ENCODE measurements at places on chromosomes 2 and 18. TPM values are rescaled to one million over a fixed set of nuclear protein-coding genes. Genes with fewer than 3 reads are reported as not detected.

- DNase-seq: no peak
Observed at GRCh38 chr18:45621061-45621511, 5.8 kb downstream of the SLC14A2 start.

FOXI3 gene
- 0.60 TPM for total RNA-seq

DNA sequence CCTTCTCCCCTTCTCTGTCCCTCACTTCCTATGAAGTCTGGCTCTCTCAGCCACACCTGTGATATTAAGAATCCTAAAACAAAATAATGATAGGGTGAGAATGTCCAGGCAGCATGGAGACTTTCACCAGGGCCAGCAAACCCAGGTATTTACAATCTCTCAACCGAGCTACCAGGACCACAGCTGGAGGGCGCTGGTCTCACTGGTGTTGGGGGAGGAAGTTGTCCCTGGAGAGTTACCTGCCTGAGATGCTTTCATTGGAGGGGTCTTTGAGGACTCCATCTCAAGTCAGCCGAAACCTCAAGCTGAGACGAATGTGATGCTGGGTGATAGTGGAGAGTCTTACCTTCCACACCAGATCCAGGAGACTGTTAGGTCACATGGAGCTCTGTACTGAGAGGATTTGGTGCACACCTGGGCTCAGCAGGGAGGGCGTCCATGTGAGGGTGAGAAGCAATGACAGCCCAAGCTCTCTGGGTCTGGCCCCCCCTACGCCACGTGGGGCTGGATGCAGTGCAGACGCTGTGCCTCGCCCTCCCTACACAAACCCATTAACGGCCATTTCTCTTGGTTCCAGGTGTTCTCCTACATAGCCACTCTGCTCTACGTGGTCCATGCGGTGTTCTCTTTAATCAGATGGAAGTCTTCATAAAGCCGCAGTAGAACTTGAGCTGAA, 27.4 kb downstream of the MAL start:
- no peak for DNase-seq

GRCh38 chr2:181520253-181520652, 63.1 kb downstream of the ITGA4 start:
- no peak for DNase-seq

KLHL41 gene
- total RNA-seq: not detected

DNA sequence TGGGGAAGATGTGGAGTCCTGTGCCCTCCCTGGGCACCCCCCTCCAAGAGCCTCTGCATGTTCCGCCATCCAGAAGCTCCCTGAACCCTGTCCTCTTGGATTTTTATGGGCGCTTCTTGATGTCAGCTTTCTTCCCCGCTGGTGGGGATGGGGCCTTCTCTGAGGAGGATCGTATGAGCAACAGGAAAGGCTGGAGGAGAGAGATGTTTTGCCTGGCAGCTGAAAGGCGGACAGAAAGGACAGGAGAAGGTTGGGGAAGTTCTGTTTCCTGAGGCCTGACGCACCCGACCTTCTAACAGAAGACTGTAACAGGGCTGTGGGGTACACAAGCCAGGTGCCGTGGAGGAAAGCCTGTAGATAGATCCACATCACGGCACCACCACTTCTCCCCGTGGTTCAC, 238.8 kb downstream of the LDLRAD4 start:
- DNase-seq: no peak

DUSP19 gene
- total RNA-seq: 3.1 TPM

GRCh38 chr2:81087646-81088045, 783.1 kb upstream of the LRRTM1 start:
- no peak for DNase-seq

SULT1C4 gene
- total RNA-seq: 1.8 TPM

- no peak for DNase-seq
Observed at GRCh38 chr2:31578316-31578715, 2.4 kb downstream of the SRD5A2 start.

DNA sequence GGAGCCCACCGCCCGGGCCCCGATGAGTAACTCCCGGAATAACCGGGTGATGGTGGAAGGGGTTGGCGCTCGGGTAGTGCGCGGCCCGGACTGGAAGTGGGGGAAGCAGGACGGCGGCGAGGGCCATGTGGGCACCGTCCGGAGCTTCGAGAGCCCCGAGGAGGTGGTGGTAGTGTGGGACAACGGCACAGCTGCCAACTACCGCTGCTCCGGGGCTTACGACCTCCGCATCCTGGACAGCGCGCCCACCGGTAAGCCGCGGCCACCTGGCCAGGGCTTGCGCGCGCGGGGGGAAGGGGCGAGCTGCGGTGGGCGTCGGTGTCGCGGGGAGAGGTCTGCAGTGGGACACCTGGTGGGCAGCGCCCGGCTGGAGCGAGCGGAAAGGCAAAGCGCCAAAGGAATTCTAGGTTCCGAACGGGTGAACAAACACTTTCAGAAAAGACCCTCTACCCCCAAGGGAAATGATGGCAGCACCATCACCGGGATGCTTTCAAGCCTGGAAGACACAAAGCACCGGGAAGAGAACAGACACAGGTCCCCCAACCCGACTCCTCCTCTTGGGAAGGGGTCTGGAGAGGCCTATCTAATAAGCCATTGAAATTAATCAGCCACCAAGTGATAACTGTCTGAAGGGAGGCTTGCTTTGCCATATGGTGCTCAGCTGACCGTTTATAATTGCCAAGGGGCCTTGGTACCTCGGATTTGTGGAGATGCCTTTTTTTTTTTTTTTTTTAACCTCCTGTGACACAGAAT, 1.1 kb downstream of the MIB1 start:
- DNase-seq: no peak

LAMA1 gene
- 18.3 TPM for total RNA-seq

GRCh38 chr2:148936857-148937450, 61.9 kb downstream of the KIF5C start:
- DNase-seq: no peak

- peak; percentile 83 for DNase-seq
Observed at GRCh38 chr18:75210274-75211001, at the start of gene TSHZ1. Gene TSHZ1, plus strand, starts transcription at chr18:75210797. Its CDS starts 1,080 bp downstream, at chr18:75211877.

RAB6C gene
- total RNA-seq: 0.14 TPM

GRCh38 chr2:212548455-212548819, 9.8 kb upstream of the ERBB4 start:
- peak; percentile 29 for DNase-seq

SH2D6 gene
- 0.64 TPM for total RNA-seq
